Fibroblast of villous mesenchyme (primary cell): ENCODE measurements at places on chromosomes 2 and 18. TPM values are rescaled to one million over a fixed set of nuclear protein-coding genes. Genes with fewer than 3 reads are reported as not detected.
A peak's percentile ranks its signal among the peaks of the same experiment; 100 is the strongest.

The FZD7 gene
- total RNA-seq, result 14.7 and 43.8 TPM in 2 replicates

The MC5R gene
- total RNA-seq, result not detected in 2 replicates

The SANBR gene
- total RNA-seq, result 13.2 and 16.0 TPM in 2 replicates

The TMEM178A gene
- total RNA-seq, result 0.43 and 1.3 TPM in 2 replicates

The HNRNPA3 gene
- 33.2 and 38.0 TPM in 2 replicates for total RNA-seq

The WIPF1 gene
- 13.0 and 15.1 TPM in 2 replicates for total RNA-seq

The LBH gene
- total RNA-seq, result 548 and 803 TPM in 2 replicates

The SFT2D3 gene
- 4.7 and 5.8 TPM in 2 replicates for total RNA-seq

The FER1L5 gene
- total RNA-seq, result 0.64 and 0.86 TPM in 2 replicates

The ALK gene
- not detected in 2 replicates for total RNA-seq

DNA sequence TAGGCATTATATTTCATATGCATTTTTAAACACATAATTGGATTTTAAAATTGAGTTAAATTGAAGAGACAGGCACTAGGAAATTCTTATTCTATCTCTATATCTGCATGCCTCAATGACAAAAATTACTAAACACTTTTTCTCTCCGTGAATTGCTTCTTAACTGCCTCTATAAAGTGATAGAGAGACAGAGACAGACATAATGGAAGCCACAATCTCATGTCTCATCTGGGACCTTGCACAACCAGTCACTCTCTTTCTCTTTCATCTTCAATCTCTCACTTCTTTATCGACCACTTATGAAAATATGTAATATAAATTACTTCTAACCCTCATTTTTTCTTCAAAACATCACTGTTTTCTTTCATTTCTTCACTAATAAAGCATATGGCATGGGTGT, 238.9 kb upstream of the ZNF804A start:
- DNase-seq, result no peak

- no peak for DNase-seq
These were observed 22.2 kb downstream of the KCNG2 start for GRCh38 chr18:79819968-79820351.

DNA sequence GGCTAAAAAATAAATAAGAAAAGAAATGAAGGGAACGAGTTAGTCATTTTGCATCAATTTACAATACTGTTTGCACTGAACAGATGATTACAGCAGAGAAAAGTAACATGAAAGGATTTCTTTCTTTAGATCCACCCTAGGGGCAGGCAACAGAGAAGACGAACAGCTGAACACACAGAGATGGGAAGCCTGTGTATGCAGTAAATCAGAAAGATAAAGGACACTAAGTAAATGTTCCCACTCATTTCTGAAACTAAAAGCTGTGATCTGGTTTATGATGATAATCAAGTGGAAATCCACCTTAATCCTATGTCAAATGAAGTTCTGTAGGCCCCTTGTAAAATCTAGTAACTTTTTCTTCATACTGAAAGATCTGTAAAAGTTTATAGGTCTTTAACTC, 54.2 kb downstream of the AKAIN1 start:
- DNase-seq, result no peak

DNA sequence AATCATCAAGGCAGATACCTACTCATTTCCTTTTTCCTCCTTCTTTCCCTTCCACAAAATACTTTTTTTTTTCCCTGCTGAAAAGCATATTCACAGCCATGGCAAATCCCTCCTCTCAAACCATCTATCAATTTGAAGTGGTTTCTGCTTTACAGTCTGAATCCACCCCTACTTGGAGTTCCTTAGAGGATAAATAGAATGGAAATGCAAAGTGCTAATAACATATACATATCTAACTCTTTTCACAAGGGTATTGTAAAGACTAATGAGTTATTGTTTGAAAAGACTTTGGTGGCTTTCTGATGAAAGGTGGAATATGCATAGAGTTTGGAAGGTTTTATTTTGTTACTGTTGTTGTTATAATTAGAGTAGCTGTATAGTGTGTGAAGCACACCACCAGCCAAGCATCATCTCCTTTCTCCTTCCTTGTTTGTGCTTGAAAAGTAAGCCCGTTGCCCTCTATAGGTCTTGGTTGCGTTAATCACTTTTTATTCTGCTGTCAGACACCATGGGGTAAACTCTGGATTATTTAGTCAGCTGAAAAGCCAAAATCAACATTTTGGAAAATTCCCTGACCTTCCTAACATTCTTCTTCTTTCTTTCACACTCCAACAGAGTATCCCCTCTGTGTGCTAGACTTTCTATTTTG, 2126.9 kb upstream of the CELF4 start:
- DNase-seq, result no peak

- DNase-seq, result no peak
These were observed 891 bp upstream of the NR4A2 start for GRCh38 chr2:156333274-156333950.

GRCh38 chr2:72150157-72150860, 2.6 kb upstream of the CYP26B1 start:
- DNase-seq, result peak; percentile 70

DNA sequence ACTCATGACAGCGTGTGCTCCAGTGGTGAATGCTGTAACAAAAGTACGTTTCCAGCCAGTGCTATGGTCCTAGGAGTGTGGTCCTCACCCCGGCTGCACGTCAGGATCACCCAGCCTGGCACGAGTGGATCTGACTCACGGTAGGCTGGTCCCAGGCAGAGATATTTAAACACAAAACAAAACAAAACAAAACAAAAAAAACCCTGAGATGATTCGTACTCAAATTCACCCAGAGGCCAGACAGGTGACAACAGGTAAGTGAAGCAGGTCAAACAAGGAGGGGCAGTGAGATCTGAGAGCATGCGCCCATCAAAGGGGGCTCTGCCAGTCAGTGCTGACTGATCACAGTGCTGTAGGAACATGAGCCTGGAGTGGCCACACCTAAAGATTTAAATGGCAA, 43.2 kb downstream of the C2orf76 start:
- DNase-seq, result no peak

DNA sequence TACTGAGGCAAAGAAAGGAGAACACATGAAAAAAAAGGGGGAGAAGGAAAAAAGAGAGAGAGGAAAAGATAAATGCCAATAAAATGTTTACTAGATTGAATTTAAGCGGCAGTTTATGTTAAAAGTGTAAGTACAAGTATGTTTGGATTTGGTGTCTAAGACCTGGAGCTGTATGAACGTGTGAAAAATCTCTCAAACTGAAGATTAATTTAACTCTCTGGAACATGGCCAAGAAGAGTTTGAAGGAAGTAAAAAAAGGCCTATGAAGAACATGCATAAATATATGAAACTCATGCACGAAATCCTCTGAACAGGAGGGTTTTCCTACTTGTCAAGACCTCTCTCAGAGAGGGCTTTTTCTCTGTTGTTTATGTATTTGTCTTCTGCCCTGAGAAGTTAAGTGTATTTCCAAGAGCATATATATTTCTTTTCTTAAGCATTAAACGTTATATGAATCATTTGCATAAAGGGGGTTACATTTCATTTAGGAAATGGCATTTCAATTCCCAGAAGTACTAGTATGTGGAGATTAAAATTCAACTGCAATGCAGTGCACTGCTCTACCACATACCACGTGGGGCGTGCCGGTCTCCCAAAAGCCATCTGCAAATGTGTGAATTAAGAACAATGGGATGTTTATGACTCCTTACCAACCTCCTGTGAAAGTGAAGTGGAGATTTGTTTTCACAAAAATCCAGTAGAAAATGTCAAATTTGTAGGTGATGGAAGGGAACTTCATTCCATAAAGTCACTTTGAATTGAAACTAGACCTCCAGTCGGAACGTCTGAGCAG, 281.1 kb upstream of the TRIB2 start:
- DNase-seq, result no peak

GRCh38 chr2:20674974-20675679, 8.2 kb downstream of the GDF7 start:
- DNase-seq, result peak; percentile 52

DNA sequence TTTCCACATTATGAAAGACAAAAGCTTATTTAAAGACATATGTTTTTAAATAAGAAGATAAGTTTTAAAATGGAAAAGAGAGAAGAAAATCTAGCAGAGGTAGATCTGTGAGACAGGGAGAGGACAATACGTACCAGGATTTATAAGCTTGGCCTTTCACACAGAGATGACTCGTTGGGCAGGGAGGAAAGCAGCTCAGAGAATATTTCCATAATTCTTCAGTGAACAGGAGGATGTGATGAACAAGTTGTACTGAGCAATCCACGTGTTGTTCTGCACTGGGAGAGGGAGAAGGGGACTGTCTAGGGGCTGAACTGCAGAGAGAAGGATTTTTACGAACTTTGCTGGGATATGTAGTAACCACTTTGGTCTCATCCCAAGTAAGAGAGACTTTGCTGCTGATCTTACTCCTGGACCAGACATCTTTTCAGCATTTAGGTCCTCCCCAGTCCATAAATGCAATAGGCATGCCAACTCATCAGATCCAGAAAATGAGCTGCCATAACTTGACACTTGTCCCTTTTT, 162.5 kb upstream of the SETBP1 start:
- DNase-seq, result no peak

- no peak for DNase-seq
These were observed 19.4 kb downstream of the ABCB11 start for GRCh38 chr2:169011698-169012097.

GRCh38 chr2:109597283-109597682, 16.5 kb downstream of the SEPTIN10 start:
- no peak for DNase-seq

- DNase-seq, result no peak
These were observed 414.5 kb downstream of the TNS1 start for GRCh38 chr2:217588266-217588665.

- DNase-seq, result no peak
These were observed 85.6 kb downstream of the NCOA1 start for GRCh38 chr2:24576617-24577016.

DNA sequence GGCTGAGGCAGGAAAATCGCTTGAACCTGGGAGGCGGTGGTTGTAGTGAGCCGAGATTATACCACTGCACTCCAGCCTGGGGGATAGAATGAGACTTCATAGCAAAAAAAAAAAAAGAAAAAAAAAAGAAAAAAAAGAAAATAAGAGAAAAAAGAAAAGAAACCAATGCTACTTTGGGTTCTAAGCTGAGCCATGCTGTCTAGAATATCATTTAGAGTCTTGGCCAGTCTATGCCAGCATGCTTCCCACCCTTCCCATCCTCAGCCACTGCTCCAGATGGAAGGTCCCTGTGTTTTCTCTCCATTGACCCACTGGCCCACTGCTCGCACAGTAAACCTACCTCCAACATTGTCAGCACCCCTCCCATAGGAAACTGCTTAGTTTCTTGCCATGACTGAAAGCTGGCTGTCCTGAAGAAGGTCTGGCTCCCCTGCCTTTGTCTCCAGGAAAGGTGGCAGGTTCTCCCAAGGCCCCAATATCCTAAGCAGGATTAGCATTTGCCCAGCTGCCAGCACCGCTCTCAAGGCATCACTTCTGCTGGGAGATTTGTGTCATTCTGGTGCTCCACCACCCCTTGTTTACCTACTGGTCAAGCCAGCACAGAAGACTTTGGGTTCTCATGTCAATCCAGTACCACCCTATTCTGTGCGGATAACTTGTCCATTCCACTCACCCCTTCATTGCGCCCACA, 47.3 kb upstream of the PAPOLG start:
- no peak for DNase-seq

DNA sequence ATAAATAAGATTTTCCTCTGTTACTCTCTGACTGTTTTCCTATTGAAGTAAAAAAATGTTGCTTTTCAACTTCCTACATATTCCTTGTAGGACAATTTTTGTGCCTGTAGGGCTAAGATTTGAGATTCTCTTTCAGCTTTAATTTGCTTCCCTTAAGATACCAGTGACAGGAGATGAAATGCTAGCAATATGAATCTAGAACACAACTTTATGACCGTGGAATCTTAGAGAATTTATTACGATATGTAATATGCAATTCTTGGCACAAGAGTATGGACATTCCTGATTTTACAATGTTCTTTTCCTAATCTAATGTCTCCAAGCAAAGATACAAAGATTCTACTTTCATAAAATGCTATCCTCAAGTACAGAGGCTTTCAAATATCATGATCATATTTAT, 180.9 kb downstream of the KCNE4 start:
- no peak for DNase-seq

- no peak for DNase-seq
These were observed 4.8 kb downstream of the TMEM200C start for GRCh38 chr18:5890331-5891183.

- peak; percentile 25 for DNase-seq
These were observed 97.2 kb downstream of the PIK3C3 start for GRCh38 chr18:42052122-42052708.

DNA sequence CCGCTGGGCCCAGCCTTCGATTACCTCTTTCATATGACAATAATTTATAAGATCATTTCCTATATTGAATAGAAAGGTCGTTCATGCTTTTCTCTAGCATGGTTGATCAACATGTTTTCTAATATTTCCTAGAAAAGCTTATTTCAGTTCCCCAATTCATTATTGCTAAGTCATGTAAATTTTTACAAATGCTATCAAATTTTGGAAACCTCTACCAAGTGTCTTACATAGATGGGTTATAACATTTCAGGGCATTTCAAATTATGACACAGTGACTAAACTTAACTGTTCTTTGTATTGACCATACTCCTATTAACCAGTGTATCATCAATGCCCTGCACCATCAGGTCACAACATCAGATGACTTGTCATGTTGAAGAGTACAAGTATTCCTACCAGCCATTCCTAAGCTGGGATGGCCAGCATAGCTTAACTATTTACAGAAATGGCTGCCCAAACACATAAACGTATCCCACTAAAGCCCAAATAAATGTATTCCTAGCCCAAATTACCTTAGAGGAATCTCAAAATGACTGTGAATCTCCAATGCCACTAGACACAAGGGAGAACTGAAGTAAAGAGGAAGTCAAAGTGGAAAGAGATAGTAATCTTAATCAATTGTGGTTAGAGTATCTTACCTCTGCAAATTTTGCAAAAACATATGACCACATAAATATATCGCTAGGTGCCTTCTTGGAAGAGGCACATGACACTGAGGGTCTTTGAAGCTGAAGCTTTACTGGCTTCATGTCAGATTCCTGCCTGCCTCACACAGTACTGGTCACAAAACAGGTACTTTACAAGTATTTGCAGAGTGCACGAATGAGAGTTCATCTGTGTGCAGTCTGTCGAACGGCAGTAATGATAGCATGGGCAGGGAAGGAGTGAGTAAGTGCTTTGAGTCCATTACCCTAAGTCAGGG, 87.3 kb upstream of the TLK1 start:
- no peak for DNase-seq

DNA sequence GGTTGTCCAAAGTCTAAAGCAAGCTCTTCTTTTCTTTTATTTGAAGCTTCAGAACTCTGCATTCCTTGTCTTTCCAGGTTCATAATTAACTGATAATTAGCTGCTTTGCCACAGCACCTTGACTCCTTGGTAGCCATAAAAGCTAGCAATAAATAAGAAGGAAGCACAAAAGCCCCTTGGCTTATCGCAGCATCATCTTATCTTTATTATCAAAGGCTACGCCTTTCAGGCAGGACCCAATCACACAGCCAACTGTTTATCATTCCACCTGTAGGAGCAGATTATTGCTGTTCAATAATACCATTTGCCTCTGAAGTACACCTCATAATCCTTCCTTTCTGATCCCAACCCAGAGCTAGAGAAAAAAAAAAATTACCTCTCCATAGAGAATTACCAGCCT, 489.2 kb downstream of the SATB2 start:
- no peak for DNase-seq
